Naive B cell (primary cell): ENCODE measurements at places on chromosomes 11 and 22.

DNA sequence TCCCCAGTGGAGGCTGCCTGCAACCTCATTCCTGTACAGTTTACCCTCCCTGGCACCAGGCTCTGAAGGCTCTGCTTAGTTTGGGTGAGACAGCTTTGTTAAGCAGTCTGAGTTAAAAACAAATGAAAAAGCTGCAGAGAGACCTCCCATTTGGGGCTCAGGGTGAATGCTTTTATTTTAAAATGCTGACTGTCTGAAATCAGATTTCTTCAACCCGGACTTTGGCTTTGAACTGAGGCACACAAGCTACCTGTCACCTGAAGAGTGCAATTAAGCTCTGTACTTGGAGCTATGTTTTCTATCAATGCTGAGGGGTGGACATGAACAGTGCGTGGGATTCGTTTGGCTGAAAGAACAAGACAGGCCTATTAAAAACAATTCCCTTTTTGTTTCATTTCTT, 217.5 kb upstream of the SORL1-AS1 start:
- H3K27ac ChIP-seq = no peak overlapping the region
- no peaks in the 10 kb centered on the region for H3K4me1 ChIP-seq
- H3K27me3 ChIP-seq = no peaks in the 10 kb centered on the region
- DNase-seq = no peak
- H3K4me3 ChIP-seq = no peak overlapping the region

GRCh38 chr11:59262177-59262818, 49.6 kb upstream of the MPEG1 start:
- H3K27ac ChIP-seq = no peak overlapping the region
- H3K4me3 ChIP-seq = no peak overlapping the region
- no peak for DNase-seq
- no peaks in the 10 kb centered on the region for H3K36me3 ChIP-seq
- peaks cover 49% of the 10 kb centered on the region for H3K4me1 ChIP-seq

- H3K27ac ChIP-seq = no peak overlapping the region
- no peaks in the 10 kb centered on the region for H3K36me3 ChIP-seq
- no peak overlapping the region for H3K4me3 ChIP-seq
- peaks cover 3% of the 10 kb centered on the region for H3K4me1 ChIP-seq
Measured at GRCh38 chr11:1827095-1827813, 7.5 kb upstream of the SYT8 start.

GRCh38 chr11:80925321-80925720, 1484.5 kb upstream of the TENM4 start:
- no peak overlapping the region for H3K27ac ChIP-seq
- no peak for DNase-seq
- no peaks in the 10 kb centered on the region for H3K27me3 ChIP-seq
- H3K36me3 ChIP-seq = no peaks in the 10 kb centered on the region

DNA sequence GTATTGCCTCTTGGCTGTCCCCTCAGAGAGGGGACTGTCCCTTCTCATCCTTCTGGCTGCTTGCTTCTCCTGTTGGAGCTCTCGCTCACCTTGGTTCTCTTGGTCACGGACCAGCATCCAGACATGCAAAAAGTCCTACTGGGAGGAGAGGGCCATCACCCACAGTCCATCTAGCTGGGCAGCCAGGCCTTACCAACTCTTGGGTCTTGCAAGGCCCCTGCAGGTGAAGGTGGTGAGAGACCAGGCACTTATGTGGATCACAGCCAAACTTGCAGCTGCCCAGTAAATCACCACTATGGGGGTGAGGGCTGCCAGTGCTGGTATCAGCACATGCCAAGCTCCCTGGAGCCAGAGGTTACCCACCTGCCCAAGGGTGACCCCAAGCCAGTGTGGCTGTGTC, 36.3 kb downstream of the KCNQ1OT1 start:
- H3K4me3 ChIP-seq = no peak overlapping the region
- no peaks in the 10 kb centered on the region for H3K27me3 ChIP-seq
- no peaks in the 10 kb centered on the region for H3K4me1 ChIP-seq
- DNase-seq = no peak
- peaks cover 20% of the 10 kb centered on the region for H3K36me3 ChIP-seq
- H3K27ac ChIP-seq = no peak overlapping the region

- H3K4me3 ChIP-seq = no peak overlapping the region
- H3K27ac ChIP-seq = no peak overlapping the region
- H3K4me1 ChIP-seq = no peaks in the 10 kb centered on the region
- no peaks in the 10 kb centered on the region for H3K36me3 ChIP-seq
- no peak for DNase-seq
Measured at GRCh38 chr11:83862691-83863090, 576.5 kb upstream of the CCDC90B start.

GRCh38 chr11:32210556-32210955, 119.7 kb downstream of the RCN1 start:
- H3K27ac ChIP-seq = no peak overlapping the region
- H3K36me3 ChIP-seq = no peaks in the 10 kb centered on the region
- H3K4me1 ChIP-seq = no peaks in the 10 kb centered on the region
- H3K4me3 ChIP-seq = no peak overlapping the region

- no peaks in the 10 kb centered on the region for H3K27me3 ChIP-seq
- peaks cover 26% of the 10 kb centered on the region for H3K4me1 ChIP-seq
- no peak overlapping the region for H3K27ac ChIP-seq
- no peak for DNase-seq
- H3K4me3 ChIP-seq = no peak overlapping the region
- no peaks in the 10 kb centered on the region for H3K36me3 ChIP-seq
Measured at GRCh38 chr11:128532016-128532571, 55.3 kb downstream of the ETS1 start.

- H3K4me1 ChIP-seq = no peaks in the 10 kb centered on the region
- no peaks in the 10 kb centered on the region for H3K36me3 ChIP-seq
- DNase-seq = no peak
- no peak overlapping the region for H3K27ac ChIP-seq
Measured at GRCh38 chr11:131889146-131889577, 518.7 kb downstream of the NTM start.

- no peak for DNase-seq
- no peak overlapping the region for H3K27ac ChIP-seq
- H3K27me3 ChIP-seq = no peaks in the 10 kb centered on the region
- no peak overlapping the region for H3K4me3 ChIP-seq
Measured at GRCh38 chr11:28976012-28976800, 868.0 kb downstream of the METTL15 start.

DNA sequence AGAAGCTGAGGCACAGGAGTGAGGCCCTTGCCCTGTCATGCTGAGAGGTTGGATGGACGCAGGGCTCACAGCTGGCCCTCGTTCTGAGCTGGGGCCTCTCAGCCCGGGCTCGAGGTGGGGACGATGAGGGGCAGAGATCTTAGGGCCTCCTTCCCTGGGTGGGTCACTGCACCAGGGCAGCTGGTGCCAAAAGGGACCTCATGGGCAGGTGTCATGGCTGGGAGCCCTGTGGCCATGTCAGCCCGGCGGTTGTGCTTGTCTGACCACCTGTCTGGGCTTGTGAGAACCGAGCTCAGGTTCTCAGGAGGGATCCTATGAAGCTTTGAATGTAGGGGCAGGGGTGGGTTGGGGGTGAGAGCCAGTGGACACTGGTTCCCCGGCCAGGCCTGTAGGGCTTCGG, 1.8 kb upstream of the MUC6 start:
- H3K36me3 ChIP-seq = no peaks in the 10 kb centered on the region
- no peaks in the 10 kb centered on the region for H3K27me3 ChIP-seq
- no peaks in the 10 kb centered on the region for H3K4me1 ChIP-seq
- peak overlapping the region; percentile 52 for H3K27ac ChIP-seq

DNA sequence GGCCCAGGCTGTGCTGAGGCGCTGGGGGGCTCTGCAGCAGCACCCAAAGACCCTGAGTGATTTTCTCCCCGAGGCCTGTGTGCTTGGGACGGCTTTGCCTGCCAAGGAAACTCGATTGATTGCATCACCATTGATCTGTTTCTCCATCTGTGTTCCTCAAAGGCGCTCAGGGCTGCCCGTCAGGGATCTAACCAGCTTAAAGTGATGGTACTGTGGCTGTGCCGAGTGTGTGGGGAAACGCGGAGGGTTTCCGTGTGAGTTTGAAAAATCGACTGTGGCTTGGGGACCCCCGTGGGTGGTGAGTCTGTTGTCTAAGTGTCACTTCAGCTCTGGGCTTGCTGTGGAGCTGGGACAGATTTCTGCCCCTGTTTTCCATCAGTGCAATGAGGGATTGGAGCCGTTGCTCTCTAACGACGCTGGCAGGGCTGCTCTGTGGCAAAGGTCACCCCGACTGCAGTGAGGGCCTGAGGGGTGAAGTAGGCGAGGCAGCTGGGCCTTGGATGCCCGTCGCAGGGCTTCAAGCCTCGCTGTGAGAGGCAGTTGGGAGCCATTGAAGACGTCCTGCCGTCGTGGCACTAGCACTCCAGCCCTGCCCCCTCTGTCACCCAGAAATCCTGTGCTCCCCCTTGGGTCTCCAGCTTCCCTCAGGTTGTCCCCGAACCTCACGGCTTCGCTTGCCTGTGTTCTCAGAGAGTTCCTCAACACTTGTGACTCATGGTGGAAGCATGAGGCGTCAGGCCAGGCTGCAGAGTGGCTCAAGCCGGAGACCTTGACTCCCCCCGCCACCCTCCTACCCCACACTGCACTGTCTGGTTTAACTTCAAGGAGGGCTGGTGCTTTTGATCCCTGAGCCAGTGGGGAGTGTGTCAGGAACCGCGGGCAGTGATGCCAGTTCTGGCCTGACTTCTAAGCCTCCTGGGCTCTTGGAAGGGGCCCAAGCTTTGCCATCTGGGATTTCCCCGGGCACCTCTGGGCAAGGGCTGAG, 21.8 kb downstream of the CACNA1I start:
- peaks cover 16% of the 10 kb centered on the region for H3K36me3 ChIP-seq
- H3K4me1 ChIP-seq = peaks cover 4% of the 10 kb centered on the region
- peaks cover 57% of the 10 kb centered on the region for H3K27me3 ChIP-seq

- no peak overlapping the region for H3K27ac ChIP-seq
- peaks cover 22% of the 10 kb centered on the region for H3K27me3 ChIP-seq
- H3K4me3 ChIP-seq = no peak overlapping the region
- DNase-seq = no peak
- H3K4me1 ChIP-seq = peaks cover 36% of the 10 kb centered on the region
Measured at GRCh38 chr11:122671400-122671891, 15.9 kb downstream of the UBASH3B start.

DNA sequence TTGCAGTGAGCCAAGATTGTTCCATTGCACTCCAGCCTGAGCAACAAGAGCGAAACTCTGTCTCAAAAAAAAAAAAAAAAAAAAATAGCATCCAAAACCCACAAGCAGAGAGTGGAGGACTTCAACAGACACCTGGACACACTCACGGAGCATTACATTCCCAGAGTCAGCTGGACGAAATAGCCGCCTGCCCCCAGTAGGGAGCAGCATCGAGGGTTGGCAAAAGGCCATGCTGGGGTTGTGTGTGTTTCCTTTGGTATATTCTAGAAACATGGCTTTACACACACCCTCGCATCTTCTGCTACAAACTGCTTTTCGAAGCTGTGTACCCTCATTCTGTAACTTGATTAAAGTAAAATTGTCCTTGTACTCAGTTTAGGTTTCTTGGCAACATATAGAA, 5.3 kb downstream of the ADA2 start:
- H3K4me1 ChIP-seq = peaks cover 52% of the 10 kb centered on the region
- no peak overlapping the region for H3K4me3 ChIP-seq
- H3K36me3 ChIP-seq = no peaks in the 10 kb centered on the region

- H3K4me3 ChIP-seq = no peak overlapping the region
- H3K27ac ChIP-seq = no peak overlapping the region
- DNase-seq = no peak
- H3K36me3 ChIP-seq = no peaks in the 10 kb centered on the region
Measured at GRCh38 chr11:33694346-33695050, 6.1 kb downstream of the C11orf91 start.

GRCh38 chr11:97908354-97908753, 1112.4 kb upstream of the CNTN5 start:
- no peak for DNase-seq
- no peaks in the 10 kb centered on the region for H3K36me3 ChIP-seq
- H3K4me3 ChIP-seq = no peak overlapping the region
- no peak overlapping the region for H3K27ac ChIP-seq

DNA sequence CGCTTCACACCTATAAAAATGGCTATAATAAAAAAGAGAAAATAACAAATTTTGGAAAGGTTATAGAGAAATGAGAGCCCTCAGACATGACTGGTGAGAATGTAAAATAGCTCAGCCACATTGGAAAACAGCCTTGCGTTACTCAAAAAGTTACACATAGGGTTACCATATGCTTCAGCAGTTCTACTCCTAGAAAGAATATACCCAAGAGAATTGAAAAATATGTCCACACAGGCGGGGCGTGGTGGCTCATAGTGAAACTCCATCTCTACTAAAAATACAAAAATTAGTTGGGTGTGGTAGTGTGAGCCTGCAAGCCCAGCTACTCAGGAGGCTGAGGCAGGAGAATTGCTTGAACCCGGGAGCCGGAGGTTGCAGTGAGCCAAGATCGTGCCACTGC, 7.6 kb upstream of the JHY start:
- no peak overlapping the region for H3K27ac ChIP-seq
- no peaks in the 10 kb centered on the region for H3K4me1 ChIP-seq
- no peak overlapping the region for H3K4me3 ChIP-seq
- DNase-seq = no peak
- H3K27me3 ChIP-seq = peaks cover 4% of the 10 kb centered on the region

GRCh38 chr11:70298243-70298915, 27.9 kb downstream of the PPFIA1 start:
- H3K36me3 ChIP-seq = peaks cover 19% of the 10 kb centered on the region
- H3K4me3 ChIP-seq = no peak overlapping the region
- no peaks in the 10 kb centered on the region for H3K27me3 ChIP-seq
- DNase-seq = no peak
- no peak overlapping the region for H3K27ac ChIP-seq

DNA sequence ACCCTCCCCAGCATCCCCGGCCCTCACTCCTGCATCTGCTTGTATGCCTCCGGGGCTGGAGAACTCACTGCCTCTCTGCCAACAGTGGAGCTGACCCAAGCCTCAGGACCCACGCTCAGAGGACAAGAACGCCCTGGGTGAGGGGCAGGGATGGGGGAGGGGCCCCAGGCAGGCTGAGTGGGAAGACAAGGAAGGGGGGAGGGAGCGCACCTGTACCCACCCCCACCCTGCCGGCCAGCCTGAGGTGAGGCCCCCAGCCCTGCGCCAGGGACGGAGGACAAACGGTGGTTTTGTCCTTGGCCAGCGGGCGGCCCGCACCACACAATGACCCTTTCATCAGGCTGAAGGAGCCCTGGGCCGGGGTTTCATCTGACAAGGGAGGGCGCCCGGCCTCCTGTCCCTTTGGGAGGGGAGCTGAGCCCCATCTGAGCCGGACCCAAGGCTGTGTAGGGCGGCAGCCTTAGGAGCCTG, 10.0 kb downstream of the WNT7B start:
- no peaks in the 10 kb centered on the region for H3K36me3 ChIP-seq
- H3K27ac ChIP-seq = no peak overlapping the region
- H3K4me1 ChIP-seq = peaks cover 12% of the 10 kb centered on the region
- DNase-seq = no peak

- no peaks in the 10 kb centered on the region for H3K36me3 ChIP-seq
- H3K27ac ChIP-seq = no peak overlapping the region
- H3K4me1 ChIP-seq = no peaks in the 10 kb centered on the region
- no peak for DNase-seq
Measured at GRCh38 chr11:120815319-120816100, 208.4 kb upstream of the TBCEL start.

GRCh38 chr11:117011541-117011898, 86.7 kb downstream of the SIK3 start:
- peaks cover 14% of the 10 kb centered on the region for H3K4me1 ChIP-seq
- no peaks in the 10 kb centered on the region for H3K27me3 ChIP-seq
- H3K27ac ChIP-seq = no peak overlapping the region
- DNase-seq = no peak
- peaks cover 4% of the 10 kb centered on the region for H3K36me3 ChIP-seq

GRCh38 chr11:75557666-75558494, 4.2 kb upstream of the SERPINH1 start:
- H3K4me1 ChIP-seq = peaks cover 15% of the 10 kb centered on the region
- DNase-seq = no peak
- H3K4me3 ChIP-seq = no peak overlapping the region
- peaks cover 34% of the 10 kb centered on the region for H3K27me3 ChIP-seq
- H3K27ac ChIP-seq = no peak overlapping the region

- H3K4me3 ChIP-seq = no peak overlapping the region
- no peak overlapping the region for H3K27ac ChIP-seq
- no peak for DNase-seq
- H3K4me1 ChIP-seq = peaks cover 27% of the 10 kb centered on the region
Measured at GRCh38 chr22:23231471-23232093, 51.3 kb downstream of the BCR start.
